ENCODE measurements at places on chromosomes 1 and 21.

DNA sequence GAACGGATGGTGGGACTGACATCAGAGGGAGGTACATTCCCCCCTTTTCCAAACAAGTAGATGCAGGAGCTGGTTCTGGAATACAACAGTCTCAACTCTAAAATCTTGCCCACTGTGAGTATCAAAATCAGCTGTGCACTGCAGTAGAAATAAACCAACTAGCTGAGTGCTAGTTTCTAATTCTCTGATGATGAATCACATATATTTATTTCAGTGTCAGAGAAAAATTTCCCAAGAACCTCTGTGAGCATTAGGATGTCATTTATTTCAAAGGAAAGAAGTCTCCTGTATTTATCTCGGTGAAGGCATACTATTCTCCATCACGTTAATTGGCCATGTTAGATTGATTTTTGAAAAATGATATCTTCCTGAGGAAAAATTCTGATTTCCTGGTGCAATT is 67.1 kb downstream of the LHX9 start:
- DNase-seq, result no peak

DNA sequence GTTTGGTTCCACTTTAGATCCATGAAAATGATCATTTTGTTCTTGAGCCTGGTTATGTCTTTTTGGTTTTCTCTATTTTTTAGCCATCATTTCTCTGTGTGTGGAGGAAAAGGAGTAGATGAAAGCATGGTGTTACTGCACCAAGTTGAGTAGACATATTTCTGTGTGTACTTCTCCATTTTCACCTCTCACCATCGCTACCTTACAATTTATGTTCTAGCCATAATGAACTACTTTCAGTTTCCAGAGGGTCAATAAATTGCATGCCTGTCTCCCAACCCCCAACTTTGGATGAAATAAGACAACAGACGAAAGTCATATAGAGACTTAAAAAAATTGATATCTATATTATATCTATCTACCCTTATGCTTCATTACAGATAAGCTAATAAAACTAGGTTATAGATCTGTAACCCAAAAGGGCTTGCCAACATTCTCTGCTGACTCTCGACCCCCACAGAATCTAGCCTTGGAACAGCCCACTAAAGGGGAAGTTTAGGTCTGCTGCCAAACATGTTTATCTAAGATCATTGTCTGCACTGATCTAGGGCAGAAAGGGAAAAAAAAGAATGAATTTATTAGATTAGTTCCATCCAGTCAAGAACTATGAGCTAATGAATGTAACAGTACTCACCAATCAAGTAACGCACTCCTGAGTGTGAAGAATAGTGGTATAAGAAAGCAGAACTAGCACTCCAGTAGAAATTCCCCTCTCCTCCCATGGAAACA is 7.5 kb upstream of the MAN1A2 start:
- DNase-seq, result no peak

GRCh38 chr1:116474921-116475849 is 95.6 kb downstream of the CD58 start:
- DNase-seq, result no peak

DNA sequence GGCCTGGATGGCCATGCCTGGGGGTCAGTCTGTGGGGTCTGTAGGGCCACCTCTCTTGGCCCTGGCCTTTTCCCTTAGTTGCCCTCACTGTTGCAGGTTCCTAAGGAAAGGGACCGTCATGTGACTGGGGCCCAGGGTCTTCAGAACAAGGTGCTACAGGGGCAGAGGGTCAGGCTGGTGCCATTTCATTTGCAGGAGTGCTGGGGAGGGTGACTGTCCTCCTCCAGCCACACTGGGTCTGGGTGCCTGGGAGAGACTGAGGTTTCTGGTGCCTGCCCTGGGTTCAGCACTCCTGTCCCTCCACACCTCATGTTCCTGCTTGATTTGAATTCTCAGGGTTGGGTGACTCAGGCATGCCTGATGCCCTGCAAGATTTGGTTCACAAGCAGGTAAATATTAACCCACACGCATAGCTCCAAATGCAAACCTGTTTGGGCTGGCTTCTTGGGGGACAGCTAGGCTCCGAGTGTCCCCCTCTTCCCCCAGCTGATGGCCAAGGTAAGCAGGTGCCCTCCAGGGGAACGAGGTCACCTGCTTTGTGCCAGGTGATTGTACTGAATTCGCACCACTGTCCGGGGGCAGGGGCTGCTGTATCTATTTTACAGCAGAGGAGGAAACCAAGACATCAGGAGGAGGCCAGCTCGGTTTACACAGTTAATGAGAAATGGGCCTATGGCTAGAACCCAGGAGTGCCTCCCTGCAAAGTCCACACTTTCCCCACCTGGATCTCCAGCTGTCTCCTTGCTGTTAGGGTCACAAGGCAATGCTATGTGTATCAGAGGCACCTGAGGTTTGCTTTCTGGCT is 20.3 kb downstream of the ARHGEF10L start:
- no peak for DNase-seq

GRCh38 chr1:222106377-222106776 is 364.5 kb upstream of the DUSP10 start:
- no peak for DNase-seq

- DNase-seq, result no peak
These were observed 35.6 kb upstream of the SLC16A1 start for GRCh38 chr1:112991402-112992120.

GRCh38 chr1:191174298-191174697 is 696.6 kb upstream of the BRINP3 start:
- DNase-seq, result no peak

DNA sequence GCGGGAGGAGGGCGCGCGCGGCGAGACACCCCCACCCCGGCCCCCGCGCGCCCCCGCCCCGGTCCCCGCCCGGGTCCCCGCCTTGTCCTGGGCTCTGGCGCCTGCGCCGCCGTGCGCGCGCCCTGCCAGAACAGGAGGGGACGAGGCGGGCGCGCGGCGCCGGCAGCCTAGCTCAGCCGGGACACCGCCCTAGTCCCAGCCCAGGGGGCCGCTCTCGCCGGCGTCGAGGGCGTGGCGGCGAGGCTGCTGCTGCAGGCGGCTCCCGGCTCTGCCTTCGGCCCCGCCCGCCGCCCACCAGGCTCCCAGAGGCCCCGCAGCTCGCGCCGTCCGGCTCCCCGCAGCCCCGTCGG is at the start of gene RCAN3:
Gene RCAN3, plus strand, starts transcription at position 128 of the 350 bp plus-strand sequence. CDS start 11,537 bp downstream, outside the sequence.
- peak; percentile 26 for DNase-seq

DNA sequence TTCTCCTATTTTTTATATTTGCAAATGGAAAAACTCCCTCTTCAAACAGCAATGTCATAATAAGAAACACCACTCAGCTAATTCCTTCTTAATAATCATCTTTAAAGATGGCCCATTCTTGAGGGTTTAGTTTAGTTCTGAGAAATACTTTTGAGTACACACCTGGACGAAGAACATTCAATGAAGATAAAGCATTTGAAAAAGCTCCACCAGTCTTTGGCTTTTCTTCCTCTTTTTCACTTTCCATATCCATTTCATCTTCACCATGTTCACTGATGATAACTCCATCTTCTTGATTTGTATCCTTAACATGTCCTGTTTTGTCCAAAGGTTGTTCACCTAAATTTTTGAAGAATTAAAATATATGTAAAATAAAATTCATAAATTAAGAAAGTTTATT is 7.4 kb downstream of the PAXBP1 start:
- DNase-seq, result no peak

GRCh38 chr1:6006882-6007281 is 14.7 kb upstream of the NPHP4 start:
- no peak for DNase-seq

DNA sequence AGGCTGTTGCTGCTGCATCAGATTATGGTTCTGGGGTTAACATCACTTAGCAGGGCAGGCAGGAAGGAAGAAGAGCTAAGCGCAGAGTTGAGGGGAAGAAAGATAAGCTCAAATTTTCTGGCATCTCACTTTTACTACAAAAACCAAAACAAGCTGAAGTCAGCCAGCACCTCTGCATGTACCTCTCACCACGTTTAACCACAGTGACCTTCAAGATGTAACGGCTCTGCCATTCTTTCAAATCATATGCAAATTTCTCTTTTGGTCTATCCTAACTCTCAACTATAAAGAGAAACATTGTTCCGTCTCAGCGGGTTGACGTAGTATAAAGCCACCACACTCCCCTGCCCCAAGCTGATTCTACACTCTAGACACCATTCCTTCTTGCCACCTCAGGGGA is 154.4 kb downstream of the OMA1 start:
- no peak for DNase-seq

- DNase-seq, result no peak
These were observed 39.1 kb upstream of the PRSS38 start for GRCh38 chr1:227776331-227776771.

- DNase-seq, result no peak
These were observed 65.6 kb downstream of the KCNJ15 start for GRCh38 chr21:38322311-38322950.

- no peak for DNase-seq
These were observed 160.1 kb downstream of the PTPRC start for GRCh38 chr1:198798923-198799386.

DNA sequence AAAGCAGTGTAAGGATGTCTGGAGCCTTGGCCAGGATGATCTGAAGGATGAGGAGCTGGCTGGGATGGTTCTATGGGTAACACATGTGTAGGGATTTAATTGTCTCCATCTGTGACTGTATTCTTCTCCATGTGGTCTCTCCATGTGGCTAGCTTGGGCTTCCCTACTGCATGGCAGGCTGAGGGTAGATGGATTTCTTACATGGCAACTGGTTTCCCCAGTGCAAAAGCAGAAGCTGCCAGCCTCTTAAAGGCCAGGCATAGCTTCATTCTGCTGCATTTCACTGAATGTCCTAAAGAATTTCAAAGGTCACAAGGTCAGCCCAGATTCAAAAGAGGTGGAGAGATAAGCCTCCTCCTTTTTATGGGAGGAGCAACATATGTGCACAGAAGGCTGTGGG is 61.7 kb downstream of the XCL2 start:
- no peak for DNase-seq

DNA sequence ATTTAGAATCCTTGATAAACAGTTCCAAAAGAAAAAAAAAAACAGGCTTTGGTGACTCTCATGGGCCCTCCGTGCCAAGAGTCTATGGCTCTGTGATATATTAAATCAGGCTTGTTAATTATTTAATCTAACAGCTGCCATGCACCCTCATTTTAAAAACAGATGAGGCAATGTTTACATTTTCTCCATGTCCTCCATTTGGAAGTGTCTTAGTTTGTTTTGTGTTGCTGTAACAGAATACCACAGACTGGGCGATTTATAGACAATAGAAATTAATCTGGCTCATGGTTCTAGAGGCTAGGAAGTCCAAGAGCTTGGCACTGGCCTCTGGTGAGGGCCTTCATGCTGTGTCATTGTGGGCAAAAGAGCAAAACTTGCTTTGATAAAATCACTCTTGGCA is 58.0 kb downstream of the B3GALT5 start:
- DNase-seq, result no peak

GRCh38 chr1:1777583-1777899 is 729 bp downstream of the NADK start:
- no peak for DNase-seq

GRCh38 chr1:112054510-112054909 is 65.0 kb upstream of the KCND3 start:
- DNase-seq, result no peak

DNA sequence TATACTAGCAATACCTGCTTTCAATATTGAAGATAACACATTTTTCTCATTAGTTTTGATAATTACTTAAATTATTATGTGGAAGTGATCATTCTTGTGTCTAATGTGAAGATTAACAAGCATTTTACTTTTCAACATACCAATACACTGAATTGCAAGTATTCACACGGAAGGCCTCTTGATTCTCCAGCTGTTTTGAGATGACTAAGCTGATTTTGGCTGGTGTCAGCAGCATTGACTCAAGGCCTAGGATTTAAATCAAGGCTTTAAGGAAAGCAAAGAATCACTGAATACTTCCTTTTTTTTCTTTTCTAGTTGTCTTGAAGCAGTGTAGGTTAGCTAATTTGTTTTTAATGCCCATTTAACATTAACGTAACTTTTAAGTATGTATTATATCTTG is 373.7 kb downstream of the SRGAP2C start:
- no peak for DNase-seq

- no peak for DNase-seq
These were observed 75.9 kb downstream of the CAMTA1 start for GRCh38 chr1:6861075-6861724.

- DNase-seq, result no peak
These were observed 180.1 kb downstream of the C1orf94 start for GRCh38 chr1:34356853-34357252.

DNA sequence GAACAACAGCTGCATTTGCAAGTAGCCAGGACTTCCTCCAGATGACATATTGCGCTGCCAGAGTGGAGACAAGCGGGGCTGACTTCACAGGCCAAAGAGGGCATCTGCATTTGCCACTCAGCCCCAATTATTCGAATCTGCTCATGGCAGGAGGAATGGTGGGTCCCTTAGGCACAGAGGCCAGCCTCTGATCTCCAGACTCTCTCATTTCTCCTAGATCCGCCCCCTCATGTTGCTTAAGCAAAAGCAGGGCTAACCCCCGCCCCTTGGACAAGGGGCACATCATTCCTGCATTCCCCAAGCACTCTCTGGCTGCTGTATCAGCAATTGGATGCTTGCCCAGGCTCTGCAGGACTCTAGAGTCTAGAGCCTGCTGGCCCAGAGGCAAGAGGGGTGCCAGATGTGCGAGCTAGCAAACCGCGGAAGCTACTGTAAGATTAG is 262.4 kb downstream of the ST6GALNAC3 start:
- DNase-seq, result peak; percentile 3

GRCh38 chr1:157512036-157512969 is 40.0 kb downstream of the FCRL5 start:
- no peak for DNase-seq

GRCh38 chr1:95685081-95685480 is 451.1 kb downstream of the RWDD3 start:
- no peak for DNase-seq

DNA sequence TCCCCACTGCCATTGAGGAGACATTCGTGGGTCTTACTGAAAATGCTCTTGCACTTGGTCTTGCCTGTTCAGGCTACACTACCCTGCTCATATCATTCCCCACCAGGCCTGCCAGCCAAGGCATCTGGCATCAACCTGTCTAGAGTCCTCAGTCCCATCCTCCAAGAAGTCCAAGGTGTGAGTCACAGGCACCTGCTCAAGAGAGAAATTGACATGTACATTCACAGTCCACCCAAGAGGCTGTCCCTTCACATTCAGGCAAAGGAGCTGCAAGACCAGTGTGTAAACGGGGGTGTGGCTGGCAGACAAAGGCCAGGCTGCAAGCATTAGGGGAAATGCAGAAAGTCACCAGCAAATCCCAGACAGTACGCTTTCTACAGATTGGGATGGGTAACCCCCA is 13.1 kb upstream of the PLA2G2C start:
- DNase-seq, result no peak

- DNase-seq, result no peak
These were observed 15.9 kb downstream of the SAMD11 start for GRCh38 chr1:939511-940106.

All from esophagus squamous epithelium (tissue), 5 donors.